ENCODE measurements at places on chromosomes 1 and 21. TPM values are rescaled to one million over a fixed set of nuclear protein-coding genes. Genes with fewer than 3 reads are reported as not detected.
A peak's percentile ranks its signal among the peaks of the same experiment; 100 is the strongest.

The PCBP3 gene
- 1.2 TPM for total RNA-seq

DNA sequence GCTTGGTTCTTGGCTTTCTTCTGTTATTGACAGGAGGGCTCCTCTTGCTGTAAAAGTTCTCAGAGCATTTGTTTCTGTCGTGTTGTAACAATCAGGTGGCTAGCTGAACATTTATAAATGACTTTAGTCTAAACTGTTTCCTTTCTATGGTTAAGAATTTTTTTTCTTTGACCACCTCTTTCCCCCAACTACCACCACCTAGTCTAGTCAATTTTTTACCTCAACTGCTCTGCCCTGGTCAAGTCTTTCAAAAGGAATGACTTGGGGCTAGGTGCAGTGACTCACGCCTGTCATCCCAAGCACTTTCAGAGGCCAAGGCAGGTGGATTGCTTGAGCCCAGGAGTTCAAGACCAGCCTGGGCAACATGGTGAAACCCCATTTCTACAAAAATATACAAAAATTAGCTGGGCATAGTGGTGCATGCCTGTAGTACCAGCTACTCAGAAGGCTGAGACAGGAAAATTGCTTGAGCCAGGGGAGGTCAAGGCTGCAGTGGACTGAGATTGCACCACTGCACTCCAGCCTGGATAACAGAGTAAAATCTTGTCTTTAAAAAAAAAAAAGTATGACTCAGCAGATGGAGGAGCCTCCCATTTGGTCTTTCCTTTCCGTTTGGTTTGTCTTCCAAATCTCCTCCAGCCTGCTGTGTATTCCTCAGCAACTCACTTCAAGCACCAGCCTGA is 40.7 kb downstream of the MAP3K21 start:
- peak; percentile 48 for DNase-seq

DNA sequence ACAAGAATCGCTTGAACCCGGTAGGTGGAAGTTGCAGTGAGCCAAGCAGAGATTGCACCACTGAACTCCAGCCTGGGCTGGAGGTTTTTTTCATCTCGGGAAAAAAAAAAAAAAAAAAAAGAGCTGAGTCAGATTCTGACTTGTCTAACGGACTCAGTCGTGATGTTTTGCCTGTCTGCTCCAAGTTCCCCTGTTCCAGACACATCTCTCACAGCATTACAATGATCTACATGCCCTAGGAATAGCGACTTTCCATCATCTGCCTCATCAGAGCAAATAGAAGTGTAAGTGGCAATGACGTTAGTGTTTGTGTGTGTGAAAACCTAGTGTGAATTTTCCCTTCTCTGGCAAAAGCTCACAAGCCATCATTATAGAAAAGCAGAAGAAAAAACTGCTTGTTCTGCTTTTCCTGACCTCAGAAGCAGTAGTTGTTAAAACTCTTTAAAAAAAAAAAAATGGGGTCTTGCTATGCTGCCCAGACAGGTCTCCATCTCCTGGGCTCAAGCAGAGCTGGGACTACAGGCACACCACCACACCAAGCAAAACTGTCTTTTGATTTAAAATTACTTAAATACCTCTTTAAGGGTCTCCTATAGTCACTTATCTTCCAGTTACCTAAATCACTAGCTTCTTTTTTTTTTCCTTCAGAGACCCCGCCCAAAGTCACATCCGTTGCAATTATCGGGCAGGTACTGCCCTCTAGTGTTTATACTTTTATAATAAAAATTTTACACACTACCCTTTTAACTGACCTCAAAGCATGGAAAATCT is 37.3 kb downstream of the PLEKHO1 start:
- peak; percentile 70 for DNase-seq

GRCh38 chr1:35886577-35887431 is 3.8 kb downstream of the AGO1 start:
- DNase-seq: no peak

DNA sequence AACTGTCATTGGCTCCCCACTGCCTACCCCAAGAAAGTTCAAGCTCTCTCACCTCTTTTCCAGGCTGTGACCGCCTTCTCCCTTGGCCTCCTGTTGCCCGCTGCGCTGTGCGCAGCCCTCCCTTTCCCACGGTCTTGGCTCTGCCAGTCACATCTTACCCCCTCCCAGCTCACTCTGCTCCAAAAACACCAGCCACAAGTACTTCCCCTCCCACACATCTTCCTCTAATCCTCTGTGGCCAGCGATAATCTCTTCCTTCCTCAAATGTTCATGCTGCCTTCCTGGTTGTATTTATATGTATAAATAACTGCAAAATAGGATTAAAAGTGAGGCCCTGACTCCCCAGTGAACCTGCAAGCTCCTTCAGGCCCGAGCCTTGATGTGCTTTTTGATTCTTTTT is 81.8 kb downstream of the AJAP1 start:
- no peak for DNase-seq

GRCh38 chr1:204266504-204267034 is 52.8 kb upstream of the GOLT1A start:
- peak; percentile 15 for DNase-seq

GRCh38 chr1:43963890-43964289 is 5.9 kb upstream of the DPH2 start:
- no peak for DNase-seq

- DNase-seq: no peak
These were observed 71.0 kb downstream of the MAB21L3 start for GRCh38 chr1:116182019-116182714.

The TMEM222 gene
- total RNA-seq: 31.4 TPM

GRCh38 chr21:28769683-28770082 is 223.0 kb downstream of the LTN1 start:
- DNase-seq: no peak

GRCh38 chr1:225422795-225423517 is 4.9 kb downstream of the LBR start:
- DNase-seq: no peak

The SPATA46 gene
- total RNA-seq: not detected

The DIPK1A gene
- 17.1 TPM for total RNA-seq

The RERE gene
- 50.3 TPM for total RNA-seq
